Renal cortex interstitium (tissue), 15 donors: ENCODE measurements at places on chromosomes 2 and 18. TPM values are rescaled to one million over a fixed set of nuclear protein-coding genes. Genes with fewer than 3 reads are reported as not detected.

DNA sequence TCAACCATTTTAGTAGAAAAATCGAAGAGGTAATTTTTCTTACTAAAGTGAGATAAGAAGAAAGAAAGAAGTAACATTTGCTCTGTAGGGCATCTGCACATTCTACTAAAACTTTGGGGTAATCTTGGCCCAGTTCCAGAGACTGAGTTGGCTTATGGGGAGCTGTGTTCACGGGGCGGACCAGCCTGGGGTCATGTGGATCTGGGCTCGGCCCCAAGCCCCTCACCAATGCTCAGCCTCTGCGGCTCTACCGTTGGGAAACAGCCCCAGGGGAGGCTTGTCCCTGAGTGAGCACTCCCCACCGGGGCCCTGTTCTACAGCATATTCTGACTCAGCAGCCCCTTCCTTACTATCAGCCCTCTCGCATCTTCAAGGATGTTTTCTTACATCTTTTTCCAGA lies 132.3 kb downstream of the RTP5 start:
- no peak for DNase-seq

- no peak for DNase-seq
Measured at GRCh38 chr18:21393986-21394385, 152.0 kb downstream of the GREB1L start.

- no peak for DNase-seq
Measured at GRCh38 chr2:193584522-193584938, 1389.8 kb upstream of the TMEFF2 start.

DNA sequence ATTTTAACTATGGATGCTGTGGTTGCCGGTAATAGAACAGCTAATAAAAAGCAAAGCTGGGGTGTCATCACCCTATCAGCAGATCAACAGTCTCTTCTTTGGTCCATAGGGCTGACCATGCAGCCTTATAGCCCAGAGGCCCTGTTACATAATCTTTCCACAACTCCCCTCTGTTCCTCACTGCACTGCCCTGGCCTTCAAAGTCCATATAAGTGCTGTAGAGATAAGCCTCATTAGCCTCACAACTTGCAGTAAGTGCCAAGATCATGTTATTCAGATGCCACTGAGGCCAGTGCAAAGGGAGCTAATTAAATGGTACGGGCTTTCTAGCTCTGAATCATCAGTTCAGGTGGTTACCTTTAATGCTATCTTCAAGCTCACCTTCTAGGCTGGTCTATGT lies 89.7 kb upstream of the CXCR4 start:
- no peak for DNase-seq

DNA sequence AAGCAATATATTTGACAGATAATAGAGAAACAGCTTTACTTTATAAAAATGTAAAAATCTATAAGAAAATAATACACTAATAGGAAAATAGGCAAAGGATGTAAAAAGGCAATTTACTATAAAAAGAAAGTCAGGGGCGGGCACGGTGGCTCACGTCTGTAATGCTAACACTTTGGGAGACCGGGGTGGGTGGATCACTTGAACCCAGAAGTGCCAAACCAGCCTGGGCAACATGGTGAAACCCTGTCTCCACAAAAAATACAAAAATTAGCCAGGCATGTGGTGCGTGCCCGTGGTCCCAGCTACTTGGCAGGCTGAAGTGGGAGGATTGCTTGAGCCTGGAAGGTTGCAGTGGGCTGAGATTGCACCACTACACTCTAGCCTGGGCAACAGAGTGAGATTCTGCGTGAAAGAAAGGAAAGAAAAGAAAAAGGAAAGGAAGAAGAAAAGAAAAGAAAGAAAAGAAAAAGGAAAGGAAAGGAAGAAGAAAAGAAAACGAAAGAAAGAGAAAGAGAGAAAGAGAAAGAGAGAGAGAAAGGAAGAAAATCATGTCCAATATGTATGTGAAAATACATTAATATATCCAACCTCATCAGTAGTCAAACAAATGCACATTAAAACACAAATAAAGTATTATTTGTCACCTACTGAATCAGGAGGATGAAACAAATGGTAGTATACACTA lies 65.1 kb downstream of the ADD2 start:
- DNase-seq, result no peak

GRCh38 chr18:79707671-79708070 lies 28.1 kb downstream of the CTDP1 start:
- DNase-seq, result no peak

DNA sequence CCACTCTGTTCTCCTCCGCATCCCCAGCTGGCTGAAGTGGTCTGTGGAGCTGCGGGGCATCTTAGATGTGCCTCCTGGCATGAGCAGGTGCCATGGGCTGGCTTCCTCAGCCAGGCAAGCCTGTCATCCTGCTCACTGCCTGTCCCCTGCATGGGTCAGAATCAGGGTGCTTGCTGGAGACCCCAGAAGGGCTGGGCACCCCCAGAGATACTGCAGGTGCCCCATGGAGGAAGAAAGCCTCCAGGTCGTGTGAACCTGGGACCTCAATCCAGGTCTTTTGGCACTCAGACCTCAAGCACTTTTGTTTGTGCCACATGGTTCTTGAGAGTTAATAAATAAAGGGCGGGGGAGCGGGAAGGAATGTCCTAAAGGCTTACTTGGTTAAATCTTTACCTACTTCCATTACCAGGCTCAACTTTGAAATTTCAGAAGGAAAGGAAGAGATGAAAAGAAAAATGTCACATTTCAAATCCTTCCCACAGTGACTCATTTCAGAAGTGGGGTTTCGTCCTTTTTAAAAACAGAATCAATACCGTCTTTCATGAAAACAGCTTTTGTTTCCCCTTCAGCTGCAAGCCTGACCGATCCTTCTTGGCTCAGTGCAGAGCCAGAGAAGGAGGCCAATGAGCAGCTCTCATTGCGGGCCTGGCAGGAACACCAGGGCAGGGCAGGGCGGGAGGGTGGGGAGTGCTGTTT lies 69.9 kb downstream of the RHOB start:
- DNase-seq, result no peak

DNA sequence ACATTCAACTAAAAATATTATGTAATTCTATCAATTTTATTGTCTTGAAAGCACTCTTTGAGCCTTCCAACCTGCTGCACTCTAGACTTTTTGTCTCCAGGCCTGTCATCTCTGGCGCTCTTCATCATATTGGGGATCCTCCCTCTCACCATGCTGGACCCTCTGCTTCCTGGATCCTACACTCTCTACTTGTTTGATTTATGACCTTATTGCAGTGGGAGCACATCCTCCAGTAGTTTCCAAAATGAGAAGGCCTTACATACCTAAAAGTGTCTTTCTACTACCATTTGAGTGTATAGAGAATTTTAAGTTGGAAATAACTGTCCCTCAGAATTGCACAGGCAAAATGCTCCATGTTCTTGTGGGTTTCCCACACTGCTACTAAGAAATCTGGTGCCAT lies 25.2 kb downstream of the PNO1 start:
- DNase-seq, result no peak

GRCh38 chr2:173874003-173874893 lies 90.9 kb downstream of the SP3 start:
- no peak for DNase-seq

GRCh38 chr2:240596080-240596460 lies 9.5 kb downstream of the CAPN10 start:
- no peak for DNase-seq

DNA sequence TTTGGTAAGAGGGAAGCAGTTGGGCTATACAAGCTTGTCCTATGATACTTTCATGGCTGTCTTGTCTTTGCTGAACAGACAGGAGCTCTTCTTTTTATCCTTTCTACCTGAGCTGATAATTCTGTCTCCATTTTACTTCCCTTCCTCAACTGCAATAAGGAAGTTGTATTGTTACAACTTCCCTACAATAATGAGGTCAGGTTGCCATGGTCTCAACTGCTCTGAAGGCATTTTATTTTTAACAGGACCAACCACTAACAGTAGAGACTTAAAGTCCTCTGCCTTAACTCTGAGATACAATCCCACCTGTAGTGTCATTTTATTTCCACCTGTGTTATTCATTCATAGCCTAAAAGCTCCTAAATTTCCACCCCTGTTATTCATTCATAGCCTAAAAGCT lies 118.6 kb upstream of the PGAP1 start:
- DNase-seq, result no peak

DNA sequence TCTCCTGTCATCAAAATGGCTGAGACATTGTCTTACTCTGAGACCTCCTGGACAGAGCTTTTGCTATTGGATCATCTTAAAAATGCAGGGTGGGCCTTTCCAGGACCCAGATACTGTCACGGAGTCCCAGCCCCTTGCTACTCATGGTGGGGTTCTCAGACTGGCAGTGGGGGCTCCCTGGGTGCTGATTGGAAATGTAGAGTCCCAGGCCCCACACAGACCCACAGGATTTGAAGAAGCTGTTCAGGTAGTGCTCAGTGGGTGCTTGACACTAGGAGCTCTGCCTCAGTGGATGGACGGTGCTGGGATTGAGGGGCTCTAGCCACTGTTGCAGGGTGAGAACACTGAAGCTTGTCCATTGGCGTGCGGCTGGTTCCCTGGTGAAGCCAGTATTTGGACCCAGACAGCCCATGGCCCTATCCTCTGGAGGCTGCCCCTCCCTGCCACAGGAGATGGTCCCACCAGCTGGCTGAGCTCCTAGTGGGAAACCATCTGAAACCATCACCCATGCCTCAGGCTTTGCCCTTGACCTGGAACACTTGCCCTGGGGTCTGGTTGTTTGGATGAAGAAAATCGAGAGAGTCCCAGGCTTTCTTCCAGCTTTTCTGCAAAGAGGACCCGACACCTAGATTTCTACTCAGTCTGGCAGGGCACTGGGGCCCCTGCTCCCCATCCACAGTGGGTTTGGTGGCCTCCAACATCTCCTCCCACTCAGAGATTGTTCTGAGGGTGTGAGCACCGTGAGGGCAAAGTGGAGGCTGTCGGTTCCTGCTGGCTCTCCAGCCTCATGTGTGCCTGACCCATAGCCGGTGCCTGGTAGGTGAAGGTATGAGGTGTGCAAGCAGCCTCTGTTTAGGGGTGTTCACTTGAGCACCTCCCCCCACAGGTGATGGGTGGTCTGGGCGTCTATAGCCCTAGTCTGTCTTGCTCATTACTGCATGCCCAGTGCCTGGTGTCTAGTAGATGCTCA lies 30.1 kb downstream of the MROH2A start:
- DNase-seq, result no peak

GRCh38 chr2:207933396-207934065 lies 91.8 kb downstream of the PLEKHM3 start:
- no peak for DNase-seq

Gene CHRNG
- polyA plus RNA-seq, result 1.2 TPM

Gene GAL3ST2
- polyA plus RNA-seq, result 0.52 TPM

Gene PGAP1
- polyA plus RNA-seq, result 29.3 TPM

Gene CCDC178
- polyA plus RNA-seq, result 1.8 TPM

Gene LHCGR
- polyA plus RNA-seq, result 0.19 TPM

Gene POTEI
- 0.11 TPM for polyA plus RNA-seq

Gene MBOAT2
- polyA plus RNA-seq, result 57.4 TPM

Gene ZNF638
- polyA plus RNA-seq, result 188 TPM
